DMS 273 treated with DMSO at 0.1 percent for 48 hours (cell line): ENCODE measurements at places on chromosomes 6 and 20.

DNA sequence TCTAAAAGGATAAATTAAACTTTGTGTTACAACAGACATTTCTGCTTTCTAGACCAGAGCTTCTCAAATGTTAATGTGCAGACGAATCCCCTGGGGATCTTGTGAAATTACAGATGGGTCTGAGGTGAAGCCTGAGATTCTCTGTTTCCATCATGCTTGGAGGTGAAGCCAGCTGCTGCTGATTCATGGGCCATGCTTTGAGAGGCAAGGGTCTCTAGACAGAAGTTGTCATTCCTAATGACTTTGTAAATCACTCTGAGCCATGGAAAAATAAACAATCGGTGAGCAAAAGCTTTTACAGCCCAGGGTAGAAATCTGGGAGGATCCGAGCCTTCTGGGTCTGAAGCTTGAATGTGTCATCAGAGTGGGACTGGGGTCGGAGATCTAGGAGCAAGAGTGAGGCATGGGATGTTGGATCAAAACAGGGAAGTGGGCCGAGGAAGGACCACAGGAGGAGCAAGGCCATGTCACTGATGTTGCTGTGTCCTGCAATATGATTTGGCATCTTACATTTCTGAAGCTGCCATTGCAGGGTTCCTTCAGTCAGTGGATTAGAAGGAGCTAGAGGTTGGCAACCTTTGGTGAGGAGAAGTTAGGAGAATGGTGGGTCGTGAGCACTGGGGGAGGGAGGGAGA, 77.3 kb downstream of the TRMT11 start:
- no peak for DNase-seq

DNA sequence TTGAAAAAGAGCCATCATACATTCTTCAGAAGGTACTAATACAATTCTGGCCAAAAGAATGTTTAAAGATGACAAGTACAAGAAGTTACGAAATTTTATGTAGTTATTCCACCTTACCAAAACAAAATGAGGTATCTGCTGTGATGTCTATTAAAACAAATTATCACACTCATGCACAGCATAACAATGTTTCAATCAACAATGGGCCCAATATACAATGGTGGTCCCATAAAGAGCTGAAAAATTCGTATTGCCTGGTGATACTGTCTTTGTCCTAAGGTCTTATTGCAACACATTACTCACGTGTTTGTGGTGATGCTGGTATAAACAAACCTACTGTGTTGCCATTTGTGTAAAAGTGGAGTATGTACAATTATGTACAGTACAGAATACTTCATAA, 3.6 kb upstream of the NUP153 start:
- DNase-seq: no peak

GRCh38 chr20:11986954-11987353, 69.3 kb downstream of the BTBD3 start:
- DNase-seq: no peak

DNA sequence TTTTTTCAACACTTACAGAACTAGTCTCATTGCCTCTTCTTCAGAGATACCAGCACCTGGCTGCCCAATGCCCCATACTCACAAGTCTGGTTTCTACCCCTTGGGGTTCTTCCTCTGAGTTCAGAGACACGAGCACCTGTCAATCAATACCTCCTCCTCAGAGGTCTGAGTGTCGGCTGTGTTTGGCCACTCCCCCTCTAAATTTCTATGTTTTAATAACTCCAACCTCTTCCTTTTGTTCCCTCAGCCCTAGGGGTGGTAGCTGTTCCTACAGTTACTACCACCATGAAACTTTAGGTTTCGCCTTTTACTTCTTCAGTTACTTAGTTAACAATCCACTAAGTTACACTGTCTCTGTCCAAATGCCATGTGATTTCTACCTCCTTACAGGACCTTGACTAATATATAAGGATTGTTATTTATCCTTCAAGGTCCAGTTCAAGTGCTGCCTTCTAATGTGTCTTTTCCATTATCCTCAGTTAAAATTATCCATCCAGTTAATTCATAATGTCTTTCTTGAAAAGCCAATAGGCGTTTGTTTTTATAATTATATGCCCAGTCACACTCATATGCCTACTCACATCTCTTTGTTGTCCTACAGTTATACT, 14.6 kb upstream of the PHF20 start:
- no peak for DNase-seq

- peak; percentile 78 for DNase-seq
Measured at GRCh38 chr6:91860541-91861335, 1273.9 kb upstream of the MAP3K7 start.

DNA sequence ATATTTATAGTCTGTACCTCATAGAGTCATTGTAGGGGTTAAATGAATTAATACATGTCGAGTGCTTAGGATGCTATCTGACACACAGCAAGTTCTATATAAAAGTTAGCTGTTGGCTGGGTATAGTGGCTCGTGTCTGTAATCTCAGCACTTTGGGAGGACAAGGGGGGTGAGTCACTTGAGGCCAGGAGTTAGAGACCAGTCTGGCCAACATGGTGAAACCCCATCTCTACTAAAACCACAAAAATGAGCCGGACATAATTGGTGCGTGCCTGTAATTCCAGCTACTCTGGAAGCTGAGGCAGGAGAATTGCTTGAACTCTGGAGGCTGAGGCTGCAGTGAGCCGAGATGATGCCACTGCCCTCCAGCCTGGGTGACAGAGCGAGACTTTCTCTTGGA, 222.9 kb downstream of the UBE3D start:
- no peak for DNase-seq

DNA sequence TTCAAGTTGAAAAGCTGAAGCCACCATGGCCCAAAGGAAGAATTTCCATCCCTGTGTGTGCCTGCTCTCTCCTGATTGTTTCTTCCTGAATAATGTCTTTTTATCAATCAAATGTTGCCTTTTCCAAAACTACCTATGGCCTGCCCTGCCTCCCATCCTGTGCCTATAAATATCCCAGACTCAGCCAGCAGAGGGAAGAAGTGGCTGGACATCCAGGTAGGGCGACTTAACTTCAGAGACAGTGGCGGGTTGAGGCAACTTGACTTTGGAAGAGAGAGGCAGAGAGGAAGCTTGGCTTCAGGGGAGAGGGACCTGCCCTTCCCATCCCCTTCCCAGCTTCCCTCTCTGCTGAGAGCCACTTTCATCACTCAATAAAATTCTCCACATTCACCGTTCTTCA, 133.0 kb downstream of the LCA5 start:
- DNase-seq: no peak

DNA sequence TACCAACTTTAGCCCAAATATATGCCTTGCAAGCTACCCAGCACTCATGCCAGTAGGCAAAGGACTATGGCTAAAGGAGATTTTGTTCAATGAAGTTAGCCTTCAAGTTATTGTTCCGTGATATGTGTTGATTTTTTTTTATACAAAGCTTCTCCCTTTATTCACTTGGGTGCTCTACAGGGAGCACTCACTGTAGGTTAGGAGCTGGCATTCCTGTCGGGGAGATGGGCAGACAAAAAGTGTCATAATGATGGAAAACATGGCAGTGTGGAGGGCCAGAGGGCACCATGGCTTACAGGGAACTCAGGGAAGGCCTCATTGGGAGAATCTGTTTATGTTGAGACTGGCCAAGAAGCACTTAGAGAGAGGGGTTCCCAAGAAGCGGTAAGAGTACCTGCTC, 292.4 kb downstream of the TSHZ2 start:
- no peak for DNase-seq

GRCh38 chr6:7787137-7787608, 61.3 kb downstream of the BMP6 start:
- no peak for DNase-seq

GRCh38 chr6:163260111-163260895, 154.2 kb upstream of the QKI start:
- no peak for DNase-seq

DNA sequence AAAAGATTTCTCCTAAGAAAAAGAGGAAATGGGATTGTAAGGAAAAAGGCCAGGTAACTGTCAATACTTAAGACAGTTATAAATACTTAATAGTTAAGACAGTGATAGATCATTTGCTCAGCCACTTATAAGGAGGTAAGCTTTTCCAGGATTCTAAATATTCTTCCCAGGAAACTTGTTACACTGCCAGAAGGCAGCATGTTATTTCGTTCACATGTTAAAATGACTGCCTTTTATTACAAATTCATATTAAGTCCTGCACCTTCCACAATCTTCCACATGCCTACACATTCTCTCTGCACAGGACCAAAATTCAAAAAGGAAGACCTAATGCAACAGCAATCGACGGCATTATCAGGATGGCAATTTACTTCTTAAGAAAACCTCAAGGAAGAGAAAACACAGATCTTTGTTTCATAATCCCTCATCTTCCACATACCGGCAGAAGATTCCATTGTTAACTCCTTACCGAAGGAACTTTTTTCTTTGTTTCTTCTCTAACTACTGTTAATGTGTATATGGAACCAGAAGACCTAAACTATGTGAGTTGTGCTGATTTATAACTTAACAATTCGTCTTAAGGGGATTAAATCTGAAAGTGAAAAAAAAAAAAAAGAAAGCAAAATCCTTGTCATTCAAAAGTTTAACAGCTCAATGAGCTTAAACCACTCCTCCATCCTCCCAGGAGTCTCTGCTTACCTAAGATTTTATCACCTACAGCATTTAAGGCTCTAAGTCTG, 799 bp downstream of the TAAR2 start:
- DNase-seq: no peak

- no peak for DNase-seq
Measured at GRCh38 chr6:30735668-30736314, 6.7 kb downstream of the FLOT1 start.

DNA sequence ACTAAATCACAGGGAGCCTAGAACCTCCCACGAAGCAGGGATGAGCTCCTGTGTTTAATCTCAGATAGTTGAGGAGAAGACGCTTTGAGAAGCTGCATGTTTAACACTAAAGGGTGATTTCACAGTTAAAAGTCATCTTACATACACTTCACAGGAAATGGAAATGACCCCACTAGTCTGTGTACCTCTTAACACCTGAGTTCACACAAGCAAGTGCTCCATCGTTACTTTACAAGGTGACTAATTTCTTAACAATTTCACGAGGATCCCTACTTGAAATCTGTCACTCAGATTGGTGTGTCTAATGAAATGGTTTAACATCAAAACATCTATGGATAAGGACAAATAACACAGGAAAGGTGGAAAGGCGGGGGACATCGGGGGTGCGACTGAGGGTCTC, 93.8 kb upstream of the RPS6KA2 start:
- DNase-seq: no peak

GRCh38 chr6:129686941-129687627, 22.9 kb downstream of the ARHGAP18 start:
- no peak for DNase-seq

DNA sequence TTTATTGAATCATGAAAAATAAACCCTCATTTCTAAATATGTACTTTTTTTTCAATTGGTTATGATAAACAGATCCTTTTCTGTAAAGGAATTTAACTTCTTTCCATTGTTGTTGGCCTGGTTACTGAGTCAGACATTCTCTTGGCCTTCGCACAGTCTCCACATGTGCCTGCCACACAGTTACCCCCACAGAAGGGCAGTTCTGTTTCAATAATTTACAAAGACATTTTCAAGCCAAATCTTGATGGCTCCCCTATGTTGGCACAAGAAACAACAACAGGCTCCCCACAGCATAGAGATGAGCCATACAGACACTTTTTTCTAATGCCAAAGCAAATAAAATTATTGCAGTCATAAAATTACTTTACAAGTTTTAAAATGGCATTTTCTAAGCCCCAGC, 55.6 kb upstream of the BEND6 start:
- DNase-seq: no peak

DNA sequence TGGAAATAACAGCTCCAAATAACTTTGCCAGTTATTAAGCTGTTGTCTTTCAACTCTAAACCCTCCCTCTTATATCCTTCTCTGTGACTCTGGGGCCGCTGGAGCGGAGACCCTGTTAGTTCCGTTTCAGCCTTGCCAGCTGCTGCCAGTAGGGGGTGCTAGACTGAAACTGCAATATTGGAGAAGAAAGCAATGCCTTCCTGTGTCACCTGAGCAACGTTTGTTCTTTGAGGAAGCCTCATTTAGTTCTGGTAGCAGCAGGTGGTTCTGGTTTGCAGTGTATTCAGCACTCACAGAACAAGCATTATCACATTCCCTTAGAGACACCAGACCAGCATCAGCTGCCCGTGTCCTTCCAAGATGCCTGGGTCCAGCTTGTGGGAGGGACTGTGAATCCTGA, 22.9 kb upstream of the JAG1 start:
- no peak for DNase-seq
